Left lung (tissue), 14 donors: ENCODE measurements at places on chromosomes 1 and 21.

DNA sequence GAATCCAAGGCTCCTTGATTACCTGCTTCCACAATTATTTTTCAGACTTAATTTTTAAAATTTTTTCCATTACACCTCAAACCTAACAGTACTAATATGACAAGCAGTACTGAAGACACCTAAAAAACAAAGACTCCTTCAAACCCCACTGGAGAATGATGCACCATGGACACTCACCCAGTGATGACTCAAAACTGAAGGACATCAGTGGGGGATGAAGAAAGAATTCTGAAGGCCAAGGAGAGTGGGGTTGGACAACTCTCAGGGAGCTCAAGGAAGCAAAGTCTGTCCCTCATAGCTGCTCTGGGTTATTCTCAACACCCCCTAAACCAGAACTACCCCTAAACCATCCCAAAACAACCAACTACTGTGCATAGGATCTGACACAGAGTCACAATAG, 2.4 kb upstream of the ARHGAP29 start:
- no peak for DNase-seq

GRCh38 chr1:110600716-110601115, 5.4 kb downstream of the KCNA2 start:
- no peak for DNase-seq

DNA sequence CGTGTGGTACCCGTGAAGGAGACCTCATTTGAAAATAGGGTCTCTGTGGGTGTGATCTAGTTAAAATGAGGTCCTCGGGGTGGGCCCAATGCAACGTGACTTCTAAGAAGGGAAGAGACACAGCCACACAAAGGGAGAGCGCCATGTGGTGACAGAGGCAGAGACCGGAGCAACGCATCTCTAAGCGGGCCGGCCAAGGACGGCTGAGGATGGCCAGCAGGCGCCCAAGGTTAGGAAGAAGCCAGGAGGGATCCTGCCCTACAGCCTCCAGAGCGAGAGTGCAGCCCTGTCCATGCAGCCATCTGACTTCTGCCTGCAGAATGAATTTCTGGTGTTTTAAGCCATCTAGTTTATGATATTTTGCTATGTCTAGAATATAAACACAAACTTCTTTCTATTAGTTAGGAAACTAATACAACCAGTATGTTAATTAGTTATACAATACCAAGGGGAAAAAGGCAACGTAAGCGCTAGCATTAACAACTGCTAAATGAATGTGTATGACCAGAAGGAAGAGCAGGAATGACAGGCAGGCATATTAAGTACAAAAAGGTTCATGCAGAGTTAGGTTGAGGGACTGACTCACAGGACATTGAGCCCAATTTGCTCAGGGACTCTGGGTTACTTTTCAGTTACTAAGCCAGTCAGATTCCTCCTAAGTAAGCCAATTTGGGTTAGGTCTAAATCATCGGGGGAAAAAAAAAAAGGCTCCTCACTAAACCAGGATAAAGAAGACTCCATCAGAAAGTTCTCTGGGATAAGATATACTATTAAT, 4.1 kb downstream of the CEP104 start:
- DNase-seq, result no peak

- no peak for DNase-seq
Observed at GRCh38 chr1:215393476-215393875, 173.6 kb upstream of the KCTD3 start.

DNA sequence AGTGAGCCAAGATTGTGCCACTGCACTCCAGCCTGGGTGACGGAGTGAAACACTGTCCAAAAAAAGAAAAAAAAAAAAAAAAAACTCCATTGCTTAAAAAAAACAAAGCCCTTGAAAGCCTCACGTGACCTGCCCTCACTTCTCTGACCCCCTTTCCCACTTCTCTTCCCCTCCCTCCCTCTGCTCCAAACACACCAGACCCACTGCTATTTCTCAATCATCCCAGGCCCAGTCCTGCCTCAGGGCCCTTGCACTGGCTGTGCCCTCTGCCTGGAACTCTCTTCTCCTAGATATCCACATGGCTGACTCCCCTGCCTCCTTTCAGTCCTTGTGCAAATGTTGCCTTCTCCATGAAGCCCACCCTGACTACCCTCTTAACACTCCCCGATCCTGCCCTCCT, 45.4 kb upstream of the TARDBP start:
- no peak for DNase-seq
